ENCODE measurements at places on chromosomes 6 and 20.

DNA sequence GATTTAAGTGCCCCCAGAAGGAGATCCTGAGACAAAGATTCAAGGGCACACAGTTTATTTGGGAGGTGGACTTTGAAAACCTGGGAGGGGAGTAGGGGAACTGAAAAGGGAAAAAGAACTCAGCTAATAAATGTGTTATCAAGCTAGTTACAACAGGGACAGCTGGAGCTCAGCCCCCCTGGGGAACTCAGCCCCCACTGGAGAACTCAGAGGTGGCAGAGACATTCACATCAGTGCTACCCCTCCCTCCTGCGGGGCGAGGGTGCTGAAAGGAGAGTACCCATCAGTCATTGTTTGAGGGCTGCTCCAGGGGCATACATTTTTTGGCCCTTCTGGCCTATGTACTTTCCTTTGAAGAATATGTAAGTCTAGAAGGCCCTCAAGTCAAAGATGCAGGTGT lies 101.4 kb downstream of the LRFN2 start:
- DNase-seq = no peak

- no peak for DNase-seq
Observed at GRCh38 chr6:170210026-170210390, 80.9 kb downstream of the DLL1 start.

GRCh38 chr20:62532921-62533320 lies 57.1 kb upstream of the GATA5 start:
- no peak for DNase-seq

DNA sequence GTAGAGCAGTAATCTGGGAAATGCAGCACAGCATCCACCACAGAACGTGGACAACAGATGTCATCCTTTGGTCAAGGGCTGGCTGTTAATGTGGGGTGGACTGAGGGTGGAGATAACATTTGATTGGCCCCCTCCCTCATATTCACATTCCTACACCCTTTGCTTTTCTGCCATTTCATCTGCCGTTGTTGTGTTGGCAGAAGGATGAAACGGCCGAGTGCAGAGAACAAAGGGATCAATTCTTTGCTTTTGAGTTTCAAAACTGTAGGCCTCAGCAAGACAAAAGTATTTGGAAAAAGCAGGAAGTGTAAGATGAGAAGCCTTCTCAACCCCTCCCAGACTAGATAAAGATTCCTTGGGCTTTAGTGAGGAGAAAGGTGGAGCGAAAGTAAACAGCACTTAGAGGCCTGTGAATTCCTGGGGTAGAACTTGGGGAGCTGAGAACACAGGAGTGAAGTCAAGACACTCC lies 74.2 kb upstream of the PHIP start:
- no peak for DNase-seq

GRCh38 chr6:36312854-36313648 lies 23.6 kb downstream of the BNIP5 start:
- DNase-seq = no peak

GRCh38 chr6:75150685-75151412 lies 55.0 kb downstream of the COL12A1 start:
- no peak for DNase-seq

GRCh38 chr6:30487926-30488325 lies 1.4 kb upstream of the HLA-E start:
- no peak for DNase-seq

- no peak for DNase-seq
Observed at GRCh38 chr6:28864326-28864923, 59.4 kb downstream of the TRIM27 start.

DNA sequence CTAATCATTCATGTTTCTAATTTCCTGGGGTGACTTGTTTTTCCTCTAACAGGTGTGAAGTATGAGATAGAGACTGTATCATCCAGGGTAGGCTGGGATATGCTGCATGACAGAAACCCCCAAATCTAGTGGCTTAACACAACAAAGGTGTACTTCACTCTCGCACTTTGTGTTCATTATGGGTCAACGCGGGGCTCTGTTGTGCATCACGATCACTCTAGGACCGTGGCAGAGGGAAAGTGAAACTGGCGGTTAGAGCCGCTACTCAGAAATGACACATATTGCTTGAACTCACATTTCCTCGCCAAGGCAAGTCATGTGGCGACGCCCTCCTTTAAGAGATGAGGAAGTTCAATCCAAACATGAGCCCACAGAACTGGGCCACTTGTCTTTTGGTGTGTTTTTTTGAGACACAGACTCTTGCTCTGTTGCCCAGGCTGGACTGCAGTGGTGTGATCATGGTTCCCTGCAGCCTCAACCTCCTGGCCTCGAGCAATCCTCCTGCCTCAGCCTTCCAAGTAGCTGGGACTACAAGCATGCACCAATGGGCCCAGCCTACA lies 41.3 kb downstream of the PCNA start:
- DNase-seq = peak; percentile 69

GRCh38 chr6:152952045-152952444 lies 30.8 kb downstream of the FBXO5 start:
- peak; percentile 10 for DNase-seq

DNA sequence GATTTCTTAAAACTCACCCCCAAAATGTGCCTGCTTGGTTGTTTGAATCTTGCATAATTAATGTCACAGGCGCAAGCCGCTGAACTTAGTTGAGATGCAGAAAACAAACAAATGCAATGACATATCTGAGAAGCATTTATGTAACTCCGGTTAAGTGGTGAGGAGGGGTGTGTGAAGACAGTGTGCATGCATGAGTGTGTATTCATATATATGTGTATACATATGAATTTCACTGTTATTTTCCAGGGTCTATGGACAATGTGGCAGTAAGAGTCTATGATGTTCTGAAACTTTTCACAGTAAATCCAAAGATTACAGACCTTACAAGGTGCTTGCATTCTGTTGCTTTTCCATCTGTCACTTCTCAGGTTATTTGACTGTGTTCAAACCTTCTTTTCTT lies 103.0 kb downstream of the ZNF217 start:
- no peak for DNase-seq

DNA sequence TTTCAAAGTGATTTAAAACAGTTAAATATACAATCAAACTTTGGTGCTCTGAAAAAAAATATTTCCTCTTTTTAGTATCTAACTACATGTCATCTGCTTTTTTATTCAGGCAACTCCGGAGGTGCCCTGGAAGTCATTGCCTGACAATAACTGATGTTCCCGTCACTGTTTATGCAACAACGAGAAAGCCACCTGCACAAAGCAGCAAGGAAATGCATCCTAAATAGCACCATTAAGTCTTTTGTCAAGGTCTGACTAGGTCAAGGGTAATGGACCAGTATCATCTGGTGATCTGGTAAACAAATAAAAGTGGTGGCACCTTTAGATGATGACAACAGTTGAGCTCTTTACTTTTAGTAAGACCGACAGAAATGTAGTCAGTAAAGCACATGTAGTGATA lies 13.2 kb downstream of the FAM229B start:
- no peak for DNase-seq

- DNase-seq = peak; percentile 28
Observed at GRCh38 chr20:35199740-35200139, 26.8 kb upstream of the MMP24 start.

DNA sequence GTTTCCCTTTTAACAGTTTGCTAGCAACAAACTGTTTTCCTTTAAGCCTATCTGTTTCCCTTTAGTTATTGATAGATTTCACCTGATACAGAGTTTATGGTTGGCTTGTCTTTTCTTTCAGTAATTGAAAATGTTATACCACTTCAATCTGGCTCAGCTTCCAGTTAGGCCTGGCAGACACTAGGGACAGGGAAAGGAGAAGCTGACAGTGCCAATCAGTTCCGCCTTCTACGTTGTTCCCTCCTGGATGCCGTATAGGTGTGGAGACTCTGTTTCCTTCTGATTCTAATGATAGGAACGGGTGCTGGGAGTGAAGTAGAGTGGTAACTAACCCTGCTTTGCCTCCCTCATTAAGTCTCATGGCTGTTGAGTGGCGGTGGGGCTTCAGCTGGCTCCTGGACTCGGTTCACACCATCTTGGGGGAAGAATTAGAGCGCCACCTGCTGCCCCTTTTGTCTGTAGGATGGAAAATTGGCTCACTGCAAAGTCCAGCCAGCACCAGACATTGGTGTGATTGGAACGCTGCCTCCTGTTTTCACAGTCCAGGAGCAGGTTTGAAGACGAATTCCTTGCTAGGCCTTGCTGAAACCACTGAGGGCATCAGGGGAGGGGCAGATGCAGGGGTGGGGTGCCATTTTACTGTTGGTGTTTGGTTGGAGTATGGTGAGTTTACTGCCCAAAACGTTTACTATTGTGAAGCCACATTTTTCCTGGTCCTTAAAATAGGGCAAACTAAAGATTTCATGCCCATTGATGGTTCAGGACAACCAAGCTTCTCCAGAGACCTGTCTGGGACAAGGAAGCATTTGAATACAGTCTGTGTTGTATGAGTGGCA lies 1729.5 kb downstream of the GRIK2 start:
- peak; percentile 10 for DNase-seq

DNA sequence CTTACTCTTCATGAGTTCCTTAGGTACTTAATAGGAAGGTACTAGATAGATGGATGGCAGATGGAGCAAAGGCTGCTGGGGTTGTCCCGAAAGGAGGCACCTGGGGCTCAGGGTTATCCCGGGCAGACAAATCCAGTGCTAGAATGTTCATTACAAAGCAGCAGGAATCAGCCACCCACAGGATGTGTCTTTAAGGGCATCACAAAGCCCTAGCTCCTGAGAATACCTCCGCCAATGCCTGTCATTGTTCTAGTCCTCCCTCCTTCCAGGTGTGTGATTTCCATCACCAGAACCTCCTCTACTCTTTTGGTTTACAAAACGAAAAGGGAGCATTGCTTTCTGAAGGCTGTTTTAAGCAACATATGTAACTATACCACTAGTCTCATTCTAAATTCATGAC lies 138.1 kb downstream of the KIF6 start:
- DNase-seq = no peak

DNA sequence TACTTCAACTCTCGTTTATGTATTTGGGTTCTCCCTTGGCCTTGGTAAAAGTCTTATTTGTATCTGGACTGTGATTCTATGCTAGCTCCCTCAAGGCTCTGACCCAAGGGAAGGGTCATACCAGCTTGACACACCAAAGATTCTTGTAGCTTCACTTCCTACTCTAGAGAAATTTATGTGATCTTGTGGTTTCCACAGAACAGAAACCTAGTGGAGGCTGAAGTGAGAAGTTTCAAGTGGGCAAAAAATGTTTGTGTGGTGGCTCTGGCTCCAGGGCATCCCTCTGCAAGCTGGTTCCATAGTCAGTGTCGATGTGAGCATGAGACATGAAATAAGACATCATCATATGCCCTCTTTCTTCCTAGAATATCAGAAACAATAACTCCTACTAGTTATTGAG lies 48.1 kb upstream of the TNFRSF21 start:
- DNase-seq = no peak

DNA sequence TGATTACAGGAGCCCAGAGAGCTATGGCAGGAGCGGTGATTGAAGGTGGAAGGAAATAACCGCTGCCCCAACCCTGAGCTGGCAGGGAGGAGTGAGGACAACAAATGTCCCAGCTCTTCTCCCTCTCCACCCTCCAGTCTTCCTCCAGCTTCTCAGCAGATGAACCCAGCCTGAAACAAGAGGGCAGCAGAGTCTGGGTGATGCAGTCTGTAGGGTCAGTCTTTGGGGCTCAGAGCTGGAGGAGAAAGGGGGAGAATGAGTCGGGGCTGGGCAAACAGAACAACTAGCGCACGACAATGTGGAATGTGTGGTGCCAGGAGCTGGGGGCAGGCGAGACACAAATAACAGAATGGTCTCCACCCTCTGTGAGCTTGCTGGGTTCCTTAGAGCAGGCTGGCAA lies 4.5 kb upstream of the GUCA1A start:
- no peak for DNase-seq

DNA sequence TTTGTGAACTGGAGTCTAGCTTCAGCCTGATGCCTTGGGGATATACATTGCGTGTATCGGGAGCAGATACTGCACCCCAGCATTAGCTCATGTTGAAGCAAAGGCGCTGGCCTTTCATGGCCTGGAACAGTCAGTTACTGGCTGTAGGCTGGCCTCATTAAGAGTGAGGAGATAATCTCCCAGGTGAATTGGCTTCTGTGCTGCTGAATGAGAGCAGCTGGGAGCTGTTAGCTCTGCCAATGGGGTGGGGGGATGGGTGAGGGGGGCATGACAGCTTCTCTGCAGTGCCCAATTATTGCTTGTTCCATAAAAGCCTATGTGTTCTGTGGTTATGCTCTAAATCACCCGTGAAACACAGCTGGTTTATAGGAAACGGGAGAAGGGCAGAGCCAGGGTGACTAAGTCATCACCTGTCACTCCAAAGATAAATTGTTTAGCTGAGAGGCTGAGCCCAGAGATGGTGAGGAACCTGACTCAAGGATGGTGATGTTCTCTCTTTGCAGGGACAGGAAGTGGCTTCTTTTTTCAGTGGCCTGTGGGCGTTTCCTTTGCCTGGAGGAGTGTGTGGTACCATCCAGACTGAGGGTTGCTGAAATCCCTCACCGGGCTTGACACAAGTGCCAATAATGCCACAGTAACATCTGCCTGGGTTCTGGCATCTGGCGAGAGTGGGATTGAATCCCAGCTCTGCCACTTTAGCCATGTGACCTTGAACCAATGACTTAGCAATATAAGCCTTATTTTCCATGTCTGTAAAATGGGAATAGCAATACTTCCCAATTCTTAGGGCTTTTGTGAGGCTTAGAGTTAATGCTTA lies 170.8 kb downstream of the BCAS1 start:
- DNase-seq = peak; percentile 97

DNA sequence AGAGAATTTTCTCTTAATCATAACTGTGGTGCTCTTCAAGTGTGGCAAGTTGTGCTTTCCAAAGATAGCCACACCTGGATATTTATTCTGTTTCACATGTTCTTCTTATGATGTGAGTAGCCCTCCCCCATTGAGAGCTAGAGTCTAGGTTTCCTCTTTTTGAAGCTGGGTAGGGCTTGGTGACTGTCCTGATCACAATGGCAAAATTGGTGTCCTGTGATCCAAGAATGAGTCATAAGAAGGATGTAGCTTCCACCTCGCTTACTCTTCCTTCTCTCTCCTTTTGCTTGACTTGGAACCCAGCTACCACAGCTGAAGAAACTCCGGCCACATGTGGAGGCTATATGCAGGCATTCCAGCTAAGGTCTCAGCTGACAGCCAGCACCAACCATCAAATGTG lies 7.4 kb upstream of the IGF2R start:
- DNase-seq = peak; percentile 15

GRCh38 chr20:33668466-33669155 lies 1.9 kb downstream of the ACTL10 start:
- DNase-seq = no peak

DNA sequence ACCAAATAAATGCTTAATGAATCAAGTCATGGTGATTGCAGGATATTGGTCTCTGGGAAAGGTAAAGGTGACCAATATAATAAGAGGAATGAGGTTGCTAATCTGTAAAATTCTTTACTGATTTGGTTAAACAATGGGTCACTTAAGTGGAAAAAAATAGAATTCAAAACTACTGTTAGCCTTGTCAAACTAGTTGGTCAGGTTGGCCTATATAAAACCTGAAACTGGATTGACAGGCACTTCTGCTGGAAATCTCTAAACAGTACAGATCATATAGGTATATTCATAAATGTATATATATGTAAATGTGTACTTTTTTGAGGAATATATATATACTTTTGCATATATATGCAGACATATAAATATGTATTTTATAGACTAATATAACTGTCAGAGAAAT lies 19.7 kb downstream of the PLCB4 start:
- DNase-seq = no peak

- no peak for DNase-seq
Observed at GRCh38 chr6:103875221-103875620, 984.5 kb downstream of the HACE1 start.

- no peak for DNase-seq
Observed at GRCh38 chr6:26158581-26159356, 71.5 kb downstream of the HFE start.

GRCh38 chr20:44738813-44739477 lies 6.7 kb upstream of the KCNK15 start:
- peak; percentile 83 for DNase-seq

GRCh38 chr6:163661272-163661671 lies 246.8 kb downstream of the QKI start:
- no peak for DNase-seq

Measured in Caki2 (cell line).